Activated CD8-positive, alpha-beta memory T cell treated with anti-CD3 and anti-CD28 coated beads, Interleukin-2, amount 10 ng/mL, durations not matched to agents 7 days and 5 days (primary cell): ENCODE measurements at places on chromosomes 3 and 15.

GRCh38 chr3:140103986-140104645 lies 169.1 kb downstream of the CLSTN2 start:
- no peak for DNase-seq

GRCh38 chr15:67329984-67330733 lies 75.6 kb downstream of the IQCH start:
- no peak for DNase-seq

DNA sequence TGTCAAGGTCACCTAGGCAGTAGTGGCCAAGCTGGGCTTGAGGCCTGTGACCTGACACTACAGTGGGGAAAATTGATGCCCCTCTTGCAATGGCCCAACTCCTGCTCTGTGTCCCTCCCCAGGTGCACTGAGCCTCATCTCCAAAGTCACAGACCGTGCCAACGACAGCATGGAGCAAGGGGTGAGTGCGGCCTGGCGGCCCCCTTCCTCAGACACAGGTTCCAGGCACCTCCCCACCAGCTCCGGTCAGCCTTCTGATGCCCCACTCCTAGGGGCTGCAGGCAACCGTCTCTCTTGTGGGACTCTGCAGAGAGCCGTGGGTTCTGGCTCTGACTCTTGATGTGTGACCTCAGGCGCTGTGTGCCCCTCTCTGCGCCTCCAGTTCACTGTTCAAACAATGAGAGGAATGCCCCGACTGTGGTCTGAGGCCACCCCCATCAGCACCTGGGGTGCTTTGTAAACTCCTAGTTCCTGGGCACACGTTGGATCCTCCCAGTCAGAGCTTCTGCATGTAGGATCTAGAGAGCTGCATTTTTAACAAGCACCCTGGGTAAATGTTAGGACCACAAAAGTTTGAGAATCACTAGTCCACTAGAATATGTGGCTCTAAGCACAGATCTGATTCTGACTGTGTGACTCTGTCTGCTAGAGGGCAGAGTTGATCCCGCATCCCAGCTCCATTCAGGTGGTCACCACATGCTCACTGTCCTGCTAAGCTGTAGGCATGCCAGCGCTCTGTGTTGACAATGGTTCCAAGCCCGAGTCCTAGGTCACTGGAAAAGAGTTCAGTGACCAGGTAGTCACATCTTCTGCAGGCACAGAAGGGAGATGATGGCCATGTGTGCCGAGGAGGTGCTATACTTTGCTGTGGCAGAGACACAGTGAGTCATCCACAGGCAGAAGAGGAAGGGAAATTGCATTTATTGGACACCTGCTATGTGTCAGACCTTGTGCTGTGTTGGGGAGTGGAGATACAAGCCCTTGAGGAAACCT lies 46.2 kb upstream of the NR2C2 start:
- no peak for DNase-seq

GRCh38 chr3:157871838-157872460 lies 234.3 kb downstream of the SHOX2 start:
- no peak for DNase-seq

GRCh38 chr15:66674756-66675155 lies 27.3 kb upstream of the SMAD6 start:
- no peak for DNase-seq

GRCh38 chr3:23365066-23365465 lies 161.9 kb downstream of the UBE2E2 start:
- no peak for DNase-seq

GRCh38 chr3:30616347-30617027 lies 10.1 kb downstream of the TGFBR2 start:
- DNase-seq, result no peak

DNA sequence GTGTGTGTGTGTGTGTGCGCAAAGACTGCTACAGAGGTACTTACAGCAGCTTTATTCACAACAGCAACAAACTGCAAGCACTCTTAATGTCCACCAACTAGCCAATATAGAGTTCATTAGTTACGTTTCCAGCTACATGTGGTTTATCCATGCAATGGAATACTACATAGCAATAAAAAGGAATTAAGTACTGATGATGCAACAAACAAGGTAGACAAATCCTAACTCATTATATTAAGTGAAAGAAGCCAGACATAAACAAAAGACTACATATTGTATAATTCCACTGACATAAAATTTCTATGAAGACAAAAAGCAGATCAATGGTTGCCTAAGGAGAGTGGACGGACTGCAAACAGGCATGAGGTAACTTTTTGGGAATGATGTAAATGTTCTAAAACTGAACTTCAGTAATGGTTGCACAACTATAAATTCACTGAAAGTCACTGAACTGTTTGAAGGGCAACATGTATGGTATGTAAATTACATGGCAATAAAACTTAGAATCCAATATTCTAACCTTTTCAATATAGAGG lies 433.7 kb downstream of the SHQ1 start:
- DNase-seq, result no peak

- DNase-seq, result no peak
These were observed 135.5 kb upstream of the RARB start for GRCh38 chr3:25292595-25292994.

DNA sequence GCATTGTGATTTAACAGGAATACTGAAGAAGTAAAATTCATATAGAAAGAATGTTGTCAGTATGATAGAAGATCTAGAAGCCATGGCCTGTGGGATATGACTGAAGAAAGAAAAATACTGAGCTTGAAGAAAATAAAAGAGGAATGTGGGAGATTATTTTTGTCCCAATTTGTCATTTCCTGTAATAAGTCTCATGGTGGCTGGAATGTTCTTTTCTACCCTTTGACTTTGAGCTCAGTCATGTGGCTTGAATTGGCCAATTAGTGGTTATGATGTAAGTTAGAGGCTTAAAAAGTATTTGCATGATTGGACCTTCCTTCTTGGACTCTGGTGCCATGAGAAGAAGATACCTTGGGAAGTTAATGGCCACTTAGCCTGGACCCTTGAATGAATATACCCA lies 14.1 kb downstream of the APH1B start:
- DNase-seq, result no peak

DNA sequence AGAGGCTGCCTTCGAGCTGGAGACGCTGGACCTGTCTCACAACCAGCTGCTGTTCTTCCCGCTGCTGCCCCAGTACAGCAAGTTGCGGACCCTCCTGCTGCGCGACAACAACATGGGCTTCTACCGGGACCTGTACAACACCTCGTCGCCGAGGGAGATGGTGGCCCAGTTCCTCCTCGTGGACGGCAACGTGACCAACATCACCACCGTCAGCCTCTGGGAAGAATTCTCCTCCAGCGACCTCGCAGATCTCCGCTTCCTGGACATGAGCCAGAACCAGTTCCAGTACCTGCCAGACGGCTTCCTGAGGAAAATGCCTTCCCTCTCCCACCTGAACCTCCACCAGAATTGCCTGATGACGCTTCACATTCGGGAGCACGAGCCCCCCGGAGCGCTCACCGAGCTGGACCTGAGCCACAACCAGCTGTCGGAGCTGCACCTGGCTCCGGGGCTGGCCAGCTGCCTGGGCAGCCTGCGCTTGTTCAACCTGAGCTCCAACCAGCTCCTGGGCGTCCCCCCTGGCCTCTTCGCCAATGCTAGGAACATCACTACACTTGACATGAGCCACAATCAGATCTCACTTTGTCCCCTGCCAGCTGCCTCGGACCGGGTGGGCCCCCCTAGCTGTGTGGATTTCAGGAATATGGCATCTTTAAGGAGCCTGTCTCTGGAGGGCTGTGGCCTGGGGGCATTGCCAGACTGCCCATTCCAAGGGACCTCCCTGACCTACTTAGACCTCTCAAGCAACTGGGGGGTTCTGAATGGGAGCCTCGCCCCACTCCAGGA lies 21.1 kb downstream of the NRROS start:
- no peak for DNase-seq

DNA sequence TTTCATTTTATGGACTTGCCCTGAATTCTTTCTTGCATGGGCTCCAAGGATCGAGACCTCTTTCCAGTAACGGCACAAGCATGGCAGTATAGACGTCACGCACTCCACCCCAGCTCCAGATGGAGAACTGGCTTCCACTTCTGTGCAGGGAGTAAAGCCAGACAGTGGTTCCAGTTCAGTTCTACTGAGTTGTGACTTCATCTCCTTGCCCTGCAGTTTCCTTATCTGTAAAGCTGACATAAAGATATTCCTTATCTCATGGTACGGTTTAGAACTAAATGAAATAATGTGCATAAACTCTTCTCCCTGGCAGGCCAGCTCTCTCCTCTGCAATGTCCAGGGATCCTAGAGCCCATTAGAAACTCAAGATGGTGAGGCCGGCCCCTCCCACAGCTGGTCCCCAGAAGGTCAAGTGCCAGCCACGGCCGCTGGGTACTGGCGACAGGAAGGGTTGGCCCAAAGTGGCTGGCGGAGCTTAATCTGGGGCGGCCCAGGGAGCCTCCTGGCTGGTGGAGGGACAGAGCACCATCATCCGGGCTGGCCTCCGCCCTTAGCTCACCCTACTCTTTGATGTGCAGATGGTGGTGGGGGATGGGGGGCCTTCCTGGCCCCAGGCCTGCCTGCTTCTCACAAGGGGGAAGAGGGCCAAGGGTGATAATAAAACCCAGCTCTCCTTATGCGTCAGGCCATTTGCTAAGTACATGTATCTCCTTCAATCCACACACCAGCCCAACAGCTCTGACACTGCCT lies 7.2 kb downstream of the MESP2 start:
- no peak for DNase-seq

DNA sequence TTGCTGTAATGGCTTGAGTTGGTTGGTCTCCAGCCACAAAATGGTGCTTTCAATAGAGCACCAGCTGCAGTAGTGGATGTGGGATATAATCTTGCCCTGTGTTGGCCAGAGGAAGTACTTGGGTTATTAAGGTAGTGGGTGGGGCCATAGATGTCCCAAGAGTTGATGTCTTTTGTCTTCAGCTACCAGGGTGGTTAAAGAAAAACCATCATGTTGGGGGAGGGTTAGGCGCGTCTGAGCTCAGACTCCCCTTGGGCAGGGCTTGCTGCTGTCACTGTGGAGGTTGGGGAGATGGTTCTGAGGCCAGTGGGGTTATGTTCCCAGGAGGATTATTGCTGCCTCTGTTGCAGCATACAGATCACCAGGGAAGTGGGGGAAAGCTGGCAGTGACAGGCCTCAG lies 46.9 kb upstream of the GADL1 start:
- DNase-seq, result no peak

DNA sequence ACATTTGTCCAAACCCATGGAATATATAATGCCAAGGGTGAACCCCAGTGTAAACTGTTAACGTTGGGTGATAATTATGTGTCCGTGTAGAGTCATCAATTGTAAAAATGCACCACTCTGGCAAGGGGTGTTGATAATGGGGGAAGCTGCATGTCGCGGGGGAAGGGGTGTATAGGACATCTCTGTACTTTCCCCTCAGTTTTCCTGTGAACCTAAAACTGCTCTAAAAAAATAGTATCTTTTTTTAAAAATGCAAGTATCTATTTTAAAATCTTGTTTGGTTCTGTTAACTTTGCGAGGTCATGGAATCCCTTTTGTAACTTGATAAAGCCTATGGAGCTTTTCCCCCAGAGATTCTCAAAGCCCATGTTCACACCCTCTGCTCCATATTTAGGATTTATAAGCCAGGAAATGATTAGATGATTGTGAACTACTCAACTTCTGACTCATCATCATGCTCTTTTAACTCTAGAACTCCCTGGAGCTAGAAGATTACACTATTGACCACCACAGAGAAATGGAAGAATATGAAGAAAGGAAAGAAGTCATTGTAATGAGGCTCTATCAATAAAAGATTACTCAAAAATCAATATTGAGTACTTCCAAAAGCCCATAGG lies 56.1 kb upstream of the C3orf49 start:
- no peak for DNase-seq

GRCh38 chr3:74273091-74273490 lies 341.4 kb downstream of the CNTN3 start:
- DNase-seq, result no peak

DNA sequence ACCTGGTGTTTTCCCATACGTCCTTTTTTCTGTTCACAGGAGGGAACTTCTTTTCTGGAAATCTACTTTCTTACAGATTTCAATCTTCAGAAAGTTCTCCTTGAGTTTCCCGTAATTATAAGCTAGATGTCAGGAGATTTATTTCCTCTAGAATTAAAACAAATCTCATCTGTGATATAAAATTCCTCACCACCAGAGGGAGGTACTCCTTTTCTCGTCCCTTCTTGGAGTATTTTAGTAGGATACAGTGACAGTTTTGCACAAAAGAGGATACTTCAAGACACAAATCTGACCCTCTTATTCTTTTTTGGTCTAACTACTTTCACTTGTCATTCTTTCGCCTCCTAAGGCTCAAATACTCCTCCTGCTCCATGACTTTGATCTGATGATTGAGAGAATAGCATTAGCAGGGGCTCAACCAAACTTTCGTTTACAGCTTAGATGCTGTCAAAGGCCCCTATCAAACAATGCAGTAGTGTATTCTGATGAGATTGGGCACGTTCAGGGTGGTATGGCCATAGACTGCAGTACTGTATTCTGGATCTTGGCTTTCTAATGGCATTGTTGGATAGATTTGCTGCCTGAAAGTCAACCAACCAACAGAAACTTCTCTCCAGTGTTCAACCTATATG lies 38.0 kb downstream of the TMEM41A start:
- DNase-seq, result no peak

- DNase-seq, result peak; percentile 30
These were observed 108.8 kb downstream of the LRRK1 start for GRCh38 chr15:101027920-101028319.

DNA sequence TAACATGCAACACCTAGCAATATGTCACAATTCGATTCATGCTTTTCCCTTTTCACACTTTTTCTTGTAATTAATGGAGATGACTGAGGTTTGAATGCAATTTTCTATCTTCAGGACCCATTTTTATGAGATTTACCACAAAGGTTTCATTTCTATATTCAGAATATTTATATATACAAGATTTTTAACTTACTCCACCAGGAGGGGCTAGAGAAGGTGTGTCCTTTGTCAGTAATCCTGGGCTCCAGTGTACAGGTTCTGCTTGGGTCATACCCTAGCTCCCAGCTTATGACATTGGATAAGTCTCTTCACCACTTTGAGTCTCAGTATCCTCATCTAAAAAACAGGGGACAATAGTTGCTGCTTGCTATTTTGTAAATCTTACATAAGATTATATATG lies 95.7 kb upstream of the SLC24A5 start:
- no peak for DNase-seq

GRCh38 chr15:78306176-78306774 lies 6.9 kb upstream of the SKIC8 start:
- no peak for DNase-seq

- DNase-seq, result no peak
These were observed 31.6 kb downstream of the TIPARP start for GRCh38 chr3:156705761-156706616.

DNA sequence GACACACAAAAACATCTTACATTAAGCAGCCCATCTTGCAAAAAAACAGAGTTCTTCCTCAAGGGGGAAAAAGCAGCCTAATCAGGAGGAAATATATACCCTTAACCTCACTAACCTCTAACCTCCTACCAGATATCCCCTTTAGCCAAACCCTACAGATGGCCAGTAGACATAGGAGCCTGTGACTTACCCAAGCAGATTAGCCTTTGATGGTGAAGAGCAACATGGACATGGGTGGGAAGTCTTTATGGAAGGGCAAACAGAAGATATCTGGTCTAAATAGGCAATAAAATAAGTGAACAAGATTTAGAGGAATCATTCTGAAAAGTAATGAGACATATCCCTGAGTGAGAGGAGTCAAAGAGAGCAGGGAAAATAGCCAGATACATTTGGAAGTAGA lies 119.4 kb upstream of the ARPP21 start:
- DNase-seq, result no peak

GRCh38 chr15:39669661-39670060 lies 88.8 kb downstream of the THBS1 start:
- DNase-seq, result no peak
